ENCODE measurements at places on chromosomes 4 and X.

GRCh38 chr4:163613383-163613782, 118.9 kb downstream of the TMA16 start:
- no peak for DNase-seq

DNA sequence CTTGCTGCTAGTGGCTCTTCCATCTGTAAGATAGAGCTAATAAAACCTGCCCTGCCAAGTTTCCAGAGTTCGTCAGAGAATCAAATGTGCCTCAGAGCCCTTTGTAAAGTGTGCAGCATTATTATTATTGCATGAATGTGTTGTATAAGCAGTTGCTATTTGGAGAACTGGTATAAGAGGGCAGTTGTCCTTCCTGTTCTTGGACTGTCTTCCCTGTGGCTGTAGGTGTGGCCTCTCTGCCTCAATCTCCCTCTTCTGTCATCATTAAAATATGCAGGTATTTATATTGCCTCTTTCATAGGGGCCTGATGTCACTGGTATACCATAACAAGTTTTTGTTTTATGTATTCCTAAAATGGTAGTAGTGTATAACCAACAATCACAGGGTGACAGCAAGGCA, 3.8 kb downstream of the MTM1 start:
- no peak for DNase-seq

DNA sequence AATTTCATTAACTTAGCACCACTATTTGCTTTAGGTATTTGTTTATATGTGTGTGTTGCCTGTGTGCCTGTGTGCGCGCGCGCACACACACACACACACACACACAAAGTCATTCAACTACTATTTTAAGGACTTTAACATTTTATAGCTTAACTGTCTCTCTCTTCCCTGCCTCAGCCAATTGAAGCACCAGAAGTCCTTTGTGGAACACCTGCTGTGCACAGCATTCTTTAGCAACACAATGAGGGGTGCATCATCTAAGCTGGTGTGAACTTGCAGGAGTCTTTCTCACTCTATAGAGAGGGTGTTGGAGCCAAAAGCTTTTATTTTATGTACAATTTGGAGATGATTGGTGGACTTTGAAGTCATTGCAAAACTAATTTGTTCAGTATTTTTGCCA, 31.3 kb downstream of the SLIT2 start:
- no peak for DNase-seq

DNA sequence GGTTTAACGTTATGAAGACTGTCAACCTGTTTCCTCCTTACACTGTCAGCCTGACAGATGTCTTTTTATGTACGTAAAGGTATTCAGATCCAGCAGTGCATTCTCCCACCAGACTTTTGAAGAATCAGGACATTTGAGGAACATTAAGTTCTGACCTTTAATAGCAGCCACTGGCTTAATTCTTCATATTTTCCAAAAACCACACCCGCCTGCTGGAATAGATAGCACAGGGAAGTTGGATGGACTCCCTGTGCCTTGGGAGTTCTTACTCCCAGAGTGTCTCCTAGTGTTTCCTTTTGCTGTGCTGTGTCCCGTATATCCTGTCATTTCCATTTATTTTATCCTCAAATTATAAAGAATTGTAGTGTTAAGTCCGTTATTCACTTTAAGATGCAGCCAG, 94.5 kb downstream of the AFF1 start:
- DNase-seq, result no peak

GRCh38 chr4:13918110-13918509, 290.6 kb upstream of the BOD1L1 start:
- DNase-seq, result no peak

DNA sequence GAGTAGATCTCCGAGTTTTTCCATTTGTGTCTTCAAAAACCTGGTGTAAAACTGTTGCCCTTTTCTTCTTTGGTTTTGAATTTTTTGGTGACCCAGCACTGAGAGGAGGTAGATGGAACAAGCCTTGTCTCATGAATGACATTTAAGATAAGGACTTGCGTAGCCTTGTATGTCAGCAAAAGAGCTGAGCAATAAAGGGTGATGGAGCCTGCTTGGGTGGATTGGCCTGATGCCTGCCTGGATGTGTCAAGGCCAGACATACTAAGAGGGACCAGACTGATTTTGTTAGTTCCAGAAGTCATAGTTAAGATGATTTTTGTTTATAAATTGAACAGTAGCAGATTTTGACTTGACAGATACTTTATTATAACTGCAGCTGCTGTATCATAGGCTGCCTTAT, 134.9 kb downstream of the POLA1 start:
- no peak for DNase-seq

GRCh38 chrX:37644381-37645305, 40.9 kb upstream of the XK start:
- DNase-seq, result no peak

GRCh38 chr4:1603413-1604135, 80.5 kb downstream of the FAM53A start:
- no peak for DNase-seq

- DNase-seq, result no peak
Observed at GRCh38 chr4:173360587-173361221, 10.1 kb upstream of the SAP30 start.

DNA sequence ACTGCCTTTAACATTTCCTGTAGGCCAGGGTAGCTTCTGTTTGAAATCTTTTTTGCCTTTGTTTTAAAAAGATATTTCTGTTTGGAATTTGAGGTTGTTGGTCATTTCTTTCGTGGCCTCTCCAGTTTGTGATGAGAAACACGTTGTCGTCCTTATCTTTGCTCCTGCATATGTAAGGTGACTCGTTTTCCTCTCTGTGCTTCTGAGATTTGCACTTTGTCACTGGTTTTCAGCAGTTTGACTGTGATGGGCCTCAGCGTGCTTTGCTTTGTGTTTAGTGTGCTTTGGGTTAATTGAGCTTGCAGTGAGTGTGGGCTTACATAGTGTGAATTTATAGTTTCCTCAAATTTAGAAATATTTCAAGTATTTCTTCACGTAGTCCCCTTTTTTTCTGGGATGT, 81.5 kb downstream of the FAM193A start:
- no peak for DNase-seq

DNA sequence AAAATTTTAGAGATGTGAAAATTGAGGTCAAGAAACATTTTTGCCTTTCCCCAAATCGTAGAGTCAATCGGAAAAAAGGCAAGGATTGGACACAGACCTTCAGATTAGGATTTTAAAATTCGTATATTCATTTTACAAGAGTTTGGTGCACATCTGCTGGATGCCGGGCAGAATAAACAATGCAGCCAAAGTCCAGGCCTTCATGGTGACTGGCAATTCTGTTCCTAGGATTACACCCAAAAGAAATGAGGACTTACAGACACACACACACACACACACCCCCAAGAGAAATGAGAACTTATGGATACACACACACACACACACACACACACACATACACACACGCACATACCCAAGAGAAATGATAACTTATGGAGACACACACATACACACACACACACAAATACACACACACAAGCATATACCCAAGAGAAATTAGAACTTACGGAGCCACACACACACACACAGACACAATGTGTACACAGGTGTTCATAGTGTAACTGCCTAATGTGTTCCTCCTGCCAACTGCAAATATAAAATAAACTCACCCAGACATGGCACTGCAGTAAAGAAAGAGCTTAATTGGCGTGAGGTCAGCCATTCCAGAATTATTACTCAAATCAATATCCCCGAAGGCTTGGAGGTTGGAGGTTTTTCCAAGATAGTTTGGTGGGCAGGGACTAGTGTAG, 165.7 kb upstream of the STS start:
- no peak for DNase-seq

DNA sequence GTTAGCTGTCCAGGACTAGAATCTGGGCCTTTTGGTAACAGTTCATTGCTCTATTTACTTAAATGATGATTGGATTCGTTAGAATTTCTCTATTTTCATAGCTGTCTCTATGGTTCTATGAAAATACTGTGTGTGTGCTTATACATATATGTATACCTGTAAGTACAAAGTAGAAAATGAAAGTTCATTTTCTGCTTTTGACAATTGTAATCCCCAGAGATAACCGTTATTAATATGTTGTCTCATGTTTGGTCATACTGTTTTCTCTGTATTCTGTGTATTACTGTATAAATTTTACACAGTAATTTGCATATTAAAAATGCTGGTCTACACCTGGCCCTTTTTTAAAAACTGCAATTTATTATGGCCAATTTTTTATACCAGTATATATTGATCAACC, 55.4 kb downstream of the CLCN3 start:
- no peak for DNase-seq

GRCh38 chrX:55340896-55341433, 76.2 kb upstream of the PAGE3 start:
- DNase-seq, result no peak

GRCh38 chrX:20197641-20198210, 56.1 kb upstream of the EIF1AX start:
- no peak for DNase-seq

DNA sequence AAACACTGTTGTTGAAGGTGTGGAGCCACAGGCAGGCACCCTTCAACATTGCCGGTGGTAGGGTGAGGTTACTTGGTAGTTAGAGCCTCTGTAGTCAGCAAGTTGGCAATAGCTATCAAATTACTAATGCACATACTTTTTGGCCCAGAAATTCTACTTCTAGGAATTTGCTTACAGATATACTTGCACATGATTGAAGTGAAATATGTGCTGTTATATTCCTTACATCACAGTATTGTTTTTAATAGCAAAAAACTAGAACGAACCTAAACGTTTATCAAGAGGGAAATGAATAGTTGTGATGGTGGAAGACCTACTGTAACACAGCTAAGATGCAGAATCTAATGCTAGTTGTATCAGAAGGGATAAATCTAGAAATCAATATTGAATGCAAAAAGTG, 7.7 kb upstream of the PJA1 start:
- DNase-seq, result no peak

DNA sequence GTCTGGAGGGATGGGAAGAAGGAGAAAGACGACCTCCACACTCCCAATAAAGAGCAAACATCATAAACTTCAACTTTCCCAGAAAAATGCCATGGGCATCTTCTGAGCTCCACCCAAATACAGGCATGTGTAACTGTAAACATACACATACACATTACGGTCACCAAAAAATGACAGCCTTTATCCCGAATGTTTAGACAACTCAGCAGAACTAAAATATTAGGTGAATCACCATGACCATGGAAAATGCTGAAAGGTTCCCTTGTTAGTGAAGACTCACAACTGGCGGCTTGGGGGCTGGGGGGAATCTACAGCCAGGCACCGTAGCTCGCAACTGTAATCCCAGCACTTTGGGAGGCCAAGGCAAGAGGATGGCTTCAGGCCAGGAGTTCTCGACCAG, 33.0 kb downstream of the PRKX start:
- DNase-seq, result no peak

DNA sequence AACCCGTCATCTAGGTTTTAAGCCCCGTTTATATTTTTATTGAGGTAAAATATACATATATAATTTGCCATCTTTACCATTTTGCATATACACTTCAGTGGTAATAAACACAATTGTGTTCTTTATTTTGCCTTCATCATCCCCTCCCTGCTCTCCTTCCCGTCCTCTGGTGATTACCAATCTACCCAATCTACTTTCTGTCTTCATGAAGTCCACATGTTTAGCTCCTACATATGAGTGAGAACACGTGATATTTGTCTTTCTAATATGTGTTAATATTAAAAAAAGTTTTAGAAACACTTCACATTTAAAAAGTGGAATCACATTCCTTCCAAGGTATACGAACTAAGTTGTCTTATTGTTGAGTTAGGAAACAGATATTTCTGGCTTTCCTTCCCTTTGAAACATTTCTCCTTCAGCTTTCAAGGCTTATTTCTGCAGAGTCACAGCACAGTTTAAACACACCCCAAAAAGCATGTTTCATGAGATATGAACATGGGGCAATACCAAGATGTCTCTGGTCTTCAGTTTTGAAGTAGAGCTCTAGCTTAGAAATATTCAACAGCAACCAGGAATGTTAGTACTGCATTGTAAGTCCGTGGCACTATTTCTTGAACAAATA, 35.9 kb downstream of the GYPA start:
- DNase-seq, result no peak

- DNase-seq, result no peak
Observed at GRCh38 chr4:165328101-165328425, 594 bp downstream of the MSMO1 start.

- no peak for DNase-seq
Observed at GRCh38 chr4:123555233-123555806, 158.7 kb downstream of the SPRY1 start.

DNA sequence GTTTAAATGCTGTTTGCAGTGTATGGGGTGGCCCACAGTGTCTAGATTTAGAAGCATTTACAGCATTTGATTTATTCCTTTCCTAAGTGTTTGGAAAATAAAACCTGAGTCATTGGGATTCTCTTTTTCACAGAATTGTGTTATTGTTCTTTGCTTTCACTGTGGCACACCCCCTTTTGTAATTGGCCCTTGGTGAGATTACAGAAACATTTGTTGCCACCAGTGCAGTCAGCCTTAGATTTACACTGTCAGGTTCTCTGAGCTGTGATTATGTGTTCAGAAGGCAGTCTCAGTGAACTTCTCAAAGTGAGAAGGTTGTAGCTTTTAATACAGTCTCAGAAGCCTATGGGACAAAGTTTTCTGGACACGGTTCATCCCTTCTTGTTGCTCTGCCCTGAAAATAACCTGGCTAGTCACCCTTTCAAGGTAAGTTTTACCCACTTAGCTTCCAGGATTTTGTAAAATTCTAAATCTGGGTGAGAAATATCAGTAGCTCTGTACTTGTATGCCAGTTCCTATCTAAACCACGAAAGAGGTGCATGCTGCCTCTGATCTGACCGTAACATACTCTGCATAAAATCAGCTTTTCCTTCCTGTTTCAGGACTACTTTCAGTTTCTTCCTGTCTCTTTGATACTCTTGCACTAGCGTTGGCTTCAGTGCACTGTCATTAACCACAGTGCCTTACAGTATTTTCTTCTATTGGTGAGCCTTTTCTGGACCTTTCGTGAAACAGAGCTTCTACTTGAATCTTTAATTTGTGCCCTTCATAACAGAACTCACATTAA, 12.6 kb downstream of the RUFY3 start:
- DNase-seq, result peak; percentile 70

- DNase-seq, result no peak
Observed at GRCh38 chr4:53752124-53752523, 160.8 kb upstream of the LNX1 start.

GRCh38 chrX:41877167-41877566, 46.2 kb downstream of the CASK start:
- no peak for DNase-seq

DNA sequence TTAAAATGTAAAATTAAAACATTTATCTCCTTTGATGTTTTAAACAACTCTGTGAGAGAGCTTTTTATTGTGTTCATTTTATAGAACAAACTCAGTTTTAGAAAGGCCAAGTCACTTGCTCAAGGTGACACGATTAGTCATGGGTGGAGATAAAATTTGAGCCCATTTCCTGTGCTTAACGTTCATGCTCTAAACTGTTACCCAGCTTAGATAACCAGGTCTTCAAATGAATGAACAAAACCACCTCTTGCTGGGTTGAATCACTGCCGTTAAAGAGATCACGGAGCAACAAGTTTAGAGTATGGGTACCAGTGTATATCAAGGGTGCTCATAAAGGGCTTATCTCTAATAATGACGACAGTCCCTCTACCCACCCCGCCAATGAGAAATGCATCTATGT, 10.2 kb upstream of the CASK start:
- no peak for DNase-seq

Data from activated CD8-positive, alpha-beta T cell treated with anti-CD3 and anti-CD28 coated beads, Interleukin-2, amount 10 ng/mL, durations not matched to agents 7 days and 5 days (primary cell).